ENCODE measurements at places on chromosomes 5 and 9.

- DNase-seq: no peak
Measured at GRCh38 chr9:118630931-118631595, 738.2 kb downstream of the BRINP1 start.

GRCh38 chr5:157562111-157562581 is 13.4 kb downstream of the ADAM19 start:
- no peak for DNase-seq

DNA sequence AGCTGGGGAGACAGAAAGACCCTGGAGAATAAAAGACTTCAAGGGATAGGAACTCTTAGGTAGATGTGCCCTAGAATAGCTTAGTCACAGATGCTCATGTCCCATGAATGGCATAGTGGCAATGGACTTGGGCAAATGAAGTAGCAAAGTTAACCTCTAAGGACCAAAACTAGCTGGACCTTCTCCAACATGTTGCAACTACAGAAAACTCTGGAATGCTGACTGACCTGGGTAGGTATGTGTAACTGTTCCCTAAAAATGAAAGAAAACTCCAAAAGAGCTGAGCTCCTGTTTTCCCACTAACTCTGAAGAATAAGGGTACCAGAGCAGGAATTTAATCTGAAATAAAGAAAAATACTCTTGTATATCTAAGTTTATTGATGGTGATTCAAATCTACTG is 12.5 kb upstream of the LPAR1 start:
- no peak for DNase-seq

DNA sequence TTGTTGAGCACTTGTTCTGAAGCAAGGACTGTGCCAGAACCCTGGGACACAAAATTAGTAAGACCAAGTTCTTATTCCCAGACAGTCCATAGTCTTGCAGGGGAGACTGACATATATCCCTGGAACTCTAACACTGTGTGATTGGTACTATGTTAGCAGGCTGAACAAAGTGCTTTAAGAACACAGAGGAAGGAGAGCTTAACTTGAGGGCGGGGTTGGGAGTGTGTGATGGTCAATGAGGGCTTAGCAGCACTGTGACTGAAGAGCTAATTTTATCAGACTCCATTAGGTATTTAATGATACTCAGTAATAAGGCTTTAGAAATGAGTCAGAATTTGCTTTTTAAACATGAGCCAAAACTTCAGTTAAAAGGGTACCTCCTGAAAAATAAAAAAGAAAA is 14.9 kb upstream of the SPATA24 start:
- no peak for DNase-seq

- DNase-seq: no peak
Measured at GRCh38 chr5:68196876-68197275, 18.7 kb upstream of the PIK3R1 start.

GRCh38 chr5:177303925-177304391 is 359 bp downstream of the PRELID1 start:
- no peak for DNase-seq

DNA sequence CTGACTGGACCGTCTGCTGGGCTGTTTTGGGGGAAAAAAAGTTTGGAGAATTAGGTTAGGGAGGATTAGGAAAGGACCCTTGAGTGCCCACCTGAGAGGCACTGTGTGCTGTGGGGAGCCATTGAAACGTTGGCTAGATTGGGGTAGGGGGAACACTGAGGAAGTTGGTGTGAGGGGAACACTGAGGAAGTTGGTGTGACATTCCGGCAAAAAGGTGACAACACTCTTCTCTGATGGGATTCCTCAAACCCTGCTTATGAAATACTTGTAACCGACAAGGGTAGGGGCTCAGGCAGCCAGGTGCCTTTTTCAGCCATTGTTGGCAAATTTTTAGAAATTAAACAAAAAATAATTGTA is 1.0 kb downstream of the CYSTM1 start:
- no peak for DNase-seq

DNA sequence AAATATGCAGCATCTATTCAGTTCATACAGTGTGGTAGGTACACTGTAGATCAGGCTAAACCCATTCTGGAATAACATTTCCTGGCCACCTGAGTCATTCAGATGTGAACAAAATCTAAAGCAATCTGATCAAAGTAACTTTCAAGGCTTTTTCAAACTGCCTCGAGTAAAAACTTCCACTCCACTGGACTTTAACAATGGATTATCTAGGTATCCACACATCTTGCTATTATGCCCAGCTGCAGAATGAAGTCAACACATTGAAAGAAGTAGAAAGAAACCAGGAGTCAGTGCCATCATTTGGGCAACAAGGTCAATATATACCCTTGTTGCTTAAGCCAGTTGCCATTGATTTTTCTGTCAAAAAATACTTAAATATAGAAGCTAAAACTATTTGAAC is 1352.6 kb upstream of the NUDT12 start:
- no peak for DNase-seq

- no peak for DNase-seq
Measured at GRCh38 chr5:133387621-133388020, 224.7 kb downstream of the FSTL4 start.

DNA sequence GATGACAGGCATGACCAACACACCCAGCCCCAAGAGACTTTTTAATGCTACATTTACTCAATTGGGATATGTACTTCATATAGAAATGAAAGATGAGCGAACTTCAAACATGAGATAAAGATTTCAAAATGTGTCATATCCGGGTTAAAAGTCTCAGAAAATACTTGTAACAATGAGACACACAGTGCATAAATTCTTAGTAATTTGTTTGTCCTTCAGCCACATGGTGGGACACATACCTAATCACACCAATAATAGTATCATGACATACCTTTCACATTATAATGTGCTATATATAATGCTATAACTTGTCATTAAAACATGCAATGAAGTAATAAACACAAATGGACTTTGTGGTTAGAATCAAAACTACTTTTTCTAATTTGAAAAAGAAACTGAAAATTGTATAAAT is 204.7 kb upstream of the RFX3 start:
- DNase-seq: no peak

Data from stimulated activated CD4-positive, alpha-beta T cell treated with anti-CD3 and anti-CD28 coated beads, TNF-alpha, amount 100 ng/mL, for 48 hours (primary cell).